Nasal cavity respiratory epithelium epithelial cell of viscerocranial mucosa (primary cell): ENCODE measurements at places on chromosomes 2 and 18. TPM values are rescaled to one million over a fixed set of nuclear protein-coding genes. Genes with fewer than 3 reads are reported as not detected.

Gene LYG2
- total RNA-seq = not detected in 2 replicates

Gene COL4A3
- 0.07 TPM in 1 of 2 replicates, not detected in the other for total RNA-seq

Gene GAD1
- total RNA-seq = 0.34 and 2.2 TPM in 2 replicates

Gene CPS1
- total RNA-seq = 16.1 and 27.0 TPM in 2 replicates

Gene BCL2
- 1.4 and 1.8 TPM in 2 replicates for total RNA-seq

Gene CD207
- not detected in 2 replicates for total RNA-seq

Gene ZSWIM2
- not detected in 2 replicates for total RNA-seq

Gene ACMSD
- total RNA-seq = not detected in 2 replicates

Gene LOXHD1
- under 0.01 TPM in 1 of 2 replicates, not detected in the other for total RNA-seq

Gene PLCD4
- 0.71 and 1.0 TPM in 2 replicates for total RNA-seq

Gene CCDC68
- 2.4 and 8.5 TPM in 2 replicates for total RNA-seq

Gene CYP27C1
- total RNA-seq = 0.34 and 0.36 TPM in 2 replicates

Gene EFR3B
- 0.07 and 0.34 TPM in 2 replicates for total RNA-seq

Gene RND3
- total RNA-seq = 354 and 1,220 TPM in 2 replicates

Gene ASIC4
- 0.34 TPM in 1 of 2 replicates, not detected in the other for total RNA-seq

Gene ADCYAP1
- total RNA-seq = not detected in 2 replicates

Gene CCDC93
- total RNA-seq = 18.8 and 39.5 TPM in 2 replicates

Gene CCDC74B
- 0.34 and 1.00 TPM in 2 replicates for total RNA-seq

Gene MYO7B
- not detected in 2 replicates for total RNA-seq

Gene CAVIN2
- total RNA-seq = 2.1 and 9.3 TPM in 2 replicates

Gene QPCT
- total RNA-seq = 5.3 and 16.1 TPM in 2 replicates

Gene LINC00305
- not detected in 2 replicates for total RNA-seq

Gene GPR75
- 1.0 and 2.6 TPM in 2 replicates for total RNA-seq

Gene ALPP
- total RNA-seq = under 0.01 TPM in 1 of 2 replicates, not detected in the other

Gene EIF2AK3
- 32.8 and 43.0 TPM in 2 replicates for total RNA-seq

Gene SH3RF3
- total RNA-seq = under 0.01 and 0.57 TPM in 2 replicates

Gene LOXL3
- total RNA-seq = 0.28 and 0.34 TPM in 2 replicates

Gene DCDC2C
- not detected in 2 replicates for total RNA-seq

Gene PAX8
- under 0.01 and 1.1 TPM in 2 replicates for total RNA-seq

Gene ADGRF3
- total RNA-seq = 0.07 TPM in 1 of 2 replicates, not detected in the other

Gene DSEL
- total RNA-seq = 3.5 and 3.8 TPM in 2 replicates

Gene IL1A
- 387 and 393 TPM in 2 replicates for total RNA-seq

Gene ANKRD36
- total RNA-seq = 8.5 and 20.7 TPM in 2 replicates

Gene ATG9A
- 33.2 and 69.6 TPM in 2 replicates for total RNA-seq

Gene LRATD1
- total RNA-seq = 25.7 and 27.0 TPM in 2 replicates

Gene CYP26B1
- 1.0 and 2.8 TPM in 2 replicates for total RNA-seq

Gene TSHZ1
- total RNA-seq = 2.1 and 8.2 TPM in 2 replicates

Gene FBLN7
- under 0.01 and 0.57 TPM in 2 replicates for total RNA-seq

Gene POTEC
- not detected in 2 replicates for total RNA-seq

Gene DPP4
- 5.5 and 9.3 TPM in 2 replicates for total RNA-seq

Gene NCKAP5
- total RNA-seq = 0.68 and 5.2 TPM in 2 replicates

Gene FKBP1B
- total RNA-seq = 6.4 and 7.9 TPM in 2 replicates

Gene CCDC85A
- total RNA-seq = 0.07 TPM in 1 of 2 replicates, not detected in the other
